ENCODE measurements at places on chromosomes 1 and 21.
A peak's percentile ranks its signal among the peaks of the same experiment; 100 is the strongest.

DNA sequence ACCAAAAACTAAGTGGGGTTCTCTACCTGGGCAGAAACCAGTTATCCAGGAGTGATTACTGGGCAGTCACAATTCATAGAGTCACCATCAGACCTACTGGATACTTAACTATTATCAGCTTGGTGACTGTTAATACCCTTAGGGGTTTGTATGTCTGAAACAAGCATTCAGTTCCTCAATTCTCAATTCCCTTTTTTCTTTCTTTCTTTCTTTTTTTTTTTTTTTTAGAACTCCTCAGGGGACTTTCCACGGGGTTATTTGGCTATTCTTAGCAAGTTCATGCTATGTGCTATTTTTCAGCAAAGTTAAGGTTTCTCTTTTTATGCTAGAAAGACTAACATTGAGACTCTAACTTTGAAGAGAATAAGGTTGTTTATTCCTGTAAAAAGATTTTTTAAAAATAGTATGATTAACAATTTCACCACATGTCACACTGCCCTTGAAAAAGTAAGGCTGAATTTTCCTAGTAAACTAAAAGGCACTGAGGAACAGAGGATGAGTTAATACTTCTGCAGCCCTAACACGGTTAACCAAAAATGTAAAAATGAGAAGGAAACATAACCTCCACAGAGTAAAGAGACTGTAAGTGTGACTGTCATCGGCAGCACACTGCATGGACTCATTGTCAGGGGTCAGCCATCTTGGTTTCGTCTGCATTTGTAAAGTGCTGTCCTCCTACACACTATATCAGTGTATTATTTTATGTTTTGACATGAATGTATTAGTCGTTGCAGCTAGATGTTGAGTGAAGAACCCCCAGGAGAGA is 310.2 kb downstream of the NTNG1 start:
- H3K4me3 ChIP-seq: no peak overlapping the region
- H3K27me3 ChIP-seq: no peaks in the 10 kb centered on the region
- DNase-seq: no peak
- H3K27ac ChIP-seq: no peak overlapping the region

GRCh38 chr1:199784138-199784895 is 243.2 kb upstream of the NR5A2 start:
- H3K36me3 ChIP-seq: no peaks in the 10 kb centered on the region

DNA sequence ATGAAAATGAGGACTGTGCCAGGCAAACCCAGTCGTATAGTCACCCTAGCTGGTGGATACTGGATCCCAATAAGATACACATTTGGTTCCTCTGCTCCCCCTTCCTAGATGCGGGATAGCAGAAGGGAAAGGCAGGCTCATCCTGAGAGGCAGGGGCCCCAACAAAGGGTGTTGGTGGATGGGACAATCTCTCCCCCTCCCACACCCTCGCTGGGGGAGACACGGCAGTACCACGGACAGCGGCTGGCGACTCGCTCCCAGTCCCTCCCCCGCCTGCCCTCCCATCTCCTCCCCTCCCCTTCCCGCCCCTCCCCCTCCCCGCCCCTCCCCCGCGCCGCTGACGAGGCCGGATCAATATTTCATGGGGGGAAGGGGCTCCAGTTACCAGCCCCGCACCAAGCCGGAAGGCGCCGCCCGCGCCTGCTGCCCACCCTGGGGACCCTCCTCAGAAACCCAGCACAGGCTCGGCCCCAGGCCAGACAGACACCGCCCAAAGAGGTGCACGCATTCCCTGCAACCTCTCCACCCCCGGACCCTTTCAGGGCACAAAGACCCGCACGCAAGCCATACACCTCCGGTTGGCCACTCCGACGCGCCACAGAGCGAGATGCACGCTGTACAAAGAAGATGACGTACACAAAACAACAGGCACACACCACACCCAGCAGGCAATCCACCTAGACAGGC is 11.5 kb downstream of the RIMS3 start:
- H3K4me1 ChIP-seq: no peaks in the 10 kb centered on the region
- no peaks in the 10 kb centered on the region for H3K27me3 ChIP-seq
- no peak for DNase-seq

GRCh38 chr1:229579059-229579673 is 20.7 kb upstream of the ABCB10 start:
- peak overlapping the region; percentile 8 for H3K27ac ChIP-seq
- H3K4me1 ChIP-seq: no peaks in the 10 kb centered on the region
- DNase-seq: peak; percentile 54
- H3K27me3 ChIP-seq: no peaks in the 10 kb centered on the region

- H3K4me1 ChIP-seq: no peaks in the 10 kb centered on the region
- DNase-seq: no peak
- H3K36me3 ChIP-seq: no peaks in the 10 kb centered on the region
- no peak overlapping the region for H3K4me3 ChIP-seq
- H3K27me3 ChIP-seq: no peaks in the 10 kb centered on the region
Measured at GRCh38 chr1:77832901-77833300, 53.5 kb downstream of the MIGA1 start.

- peaks cover 28% of the 10 kb centered on the region for H3K36me3 ChIP-seq
- no peak for DNase-seq
- H3K27ac ChIP-seq: no peak overlapping the region
- H3K4me3 ChIP-seq: no peak overlapping the region
- no peaks in the 10 kb centered on the region for H3K4me1 ChIP-seq
Measured at GRCh38 chr1:232435729-232436128, 194.2 kb downstream of the SIPA1L2 start.

DNA sequence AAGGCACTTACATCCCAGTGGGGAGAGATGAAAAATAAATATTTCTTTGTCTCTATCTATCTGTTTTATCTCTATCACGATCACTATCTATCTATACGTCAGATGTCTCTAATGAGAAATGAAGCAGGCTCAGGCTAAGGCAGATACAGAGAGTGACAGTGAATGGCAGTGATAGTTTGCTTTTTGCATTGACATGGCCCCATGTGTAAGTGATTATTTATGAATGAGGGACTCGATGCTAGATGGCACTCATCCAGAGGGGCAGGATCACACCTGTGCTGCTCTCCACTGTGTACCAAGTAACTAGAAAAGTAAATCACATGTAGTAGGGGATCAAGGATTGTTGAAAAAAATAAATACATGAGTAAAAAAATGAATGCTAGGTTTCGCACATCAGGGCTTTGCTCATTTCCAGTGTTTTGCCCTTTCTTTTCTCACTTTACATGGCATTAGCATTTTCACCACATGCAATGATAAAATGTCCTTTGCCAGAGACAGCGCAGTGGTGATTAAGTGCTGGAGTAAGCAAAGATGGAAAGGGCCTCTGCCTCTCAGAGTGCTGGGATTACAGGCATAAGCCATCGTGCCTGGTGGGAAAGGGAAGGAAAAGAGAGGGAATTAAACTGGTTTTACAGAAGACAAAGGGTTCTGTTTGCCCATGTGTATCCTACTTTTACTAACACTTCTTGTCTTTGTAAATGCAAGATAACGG is 16.5 kb downstream of the TBX19 start:
- H3K27me3 ChIP-seq: no peaks in the 10 kb centered on the region
- no peak for DNase-seq
- H3K4me3 ChIP-seq: no peak overlapping the region
- no peak overlapping the region for H3K27ac ChIP-seq
